ENCODE measurements at places on chromosomes 6 and 20.

DNA sequence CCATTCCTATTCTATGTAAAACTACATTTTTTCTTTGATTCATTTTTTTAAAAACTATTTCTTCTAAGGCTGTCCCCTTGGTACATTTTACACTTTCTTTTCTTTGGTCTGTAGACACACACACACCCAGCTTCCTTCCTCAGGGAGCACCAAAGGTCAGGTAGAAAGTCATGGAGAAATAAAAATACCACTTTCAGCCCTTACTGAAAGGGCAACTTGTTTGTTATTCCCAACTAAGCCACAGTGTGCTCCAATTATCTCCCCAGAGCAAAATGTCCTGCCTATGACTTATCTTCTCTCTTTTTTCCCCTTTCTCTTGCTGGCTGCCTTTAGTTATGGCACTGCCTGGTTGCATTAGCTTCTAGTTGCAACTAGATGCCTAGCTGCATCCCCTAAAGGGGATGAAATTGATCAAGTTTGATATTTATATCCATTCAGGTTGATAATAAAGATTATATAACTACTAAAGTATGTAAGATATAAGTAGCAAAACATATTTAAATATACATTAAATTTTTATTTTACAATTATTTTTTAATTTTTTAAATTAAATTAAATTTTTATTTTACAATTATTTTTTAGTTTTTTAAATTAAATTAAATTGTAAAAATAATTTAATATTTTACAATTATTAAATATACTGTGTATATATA, 21.6 kb upstream of the LRRC1 start:
- H3K4me3 ChIP-seq, result no peak overlapping the region
- no peak for DNase-seq

- peak overlapping the region; percentile 72 for H3K27ac ChIP-seq
- DNase-seq, result no peak
- H3K36me3 ChIP-seq, result no peaks in the 10 kb centered on the region
- H3K27me3 ChIP-seq, result no peaks in the 10 kb centered on the region
These were observed 19.4 kb downstream of the PKIG start for GRCh38 chr20:44601801-44602204.

- no peak overlapping the region for H3K27ac ChIP-seq
- H3K4me1 ChIP-seq, result no peaks in the 10 kb centered on the region
- no peak overlapping the region for H3K4me3 ChIP-seq
- no peaks in the 10 kb centered on the region for H3K36me3 ChIP-seq
These were observed 82.2 kb upstream of the OPRM1 start for GRCh38 chr6:153956808-153957207.

DNA sequence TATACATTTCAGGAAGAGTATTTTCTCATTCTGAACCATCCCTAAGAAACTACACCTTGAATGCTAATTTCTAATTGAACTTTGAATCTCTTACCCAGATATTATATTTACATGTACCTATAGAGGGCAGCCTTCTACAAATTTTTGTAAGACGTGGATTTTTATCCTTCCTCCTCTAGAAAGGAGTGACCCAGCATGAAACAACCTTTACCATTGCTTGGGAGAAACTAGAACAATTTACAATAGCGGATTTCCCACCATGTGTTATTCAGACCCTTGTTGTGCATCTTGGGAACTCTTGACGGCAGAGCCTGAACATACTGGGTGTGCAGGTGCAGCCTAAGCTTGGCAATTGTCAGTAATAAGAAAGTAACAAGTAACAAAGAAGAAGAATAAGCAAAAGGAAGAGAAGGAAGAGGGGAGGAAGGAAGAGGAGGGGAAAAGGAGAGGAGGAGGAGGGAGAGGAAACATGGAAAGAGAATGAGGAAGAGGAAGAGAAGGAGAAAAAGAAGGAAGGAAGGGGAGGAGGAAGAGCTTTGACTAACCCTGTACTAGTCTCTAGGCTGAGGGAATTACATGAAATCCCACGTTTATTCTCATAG, 10.8 kb upstream of the TAAR1 start:
- no peaks in the 10 kb centered on the region for H3K4me1 ChIP-seq
- H3K27ac ChIP-seq, result no peak overlapping the region
- no peak overlapping the region for H3K4me3 ChIP-seq
- H3K27me3 ChIP-seq, result no peaks in the 10 kb centered on the region
- no peaks in the 10 kb centered on the region for H3K36me3 ChIP-seq

DNA sequence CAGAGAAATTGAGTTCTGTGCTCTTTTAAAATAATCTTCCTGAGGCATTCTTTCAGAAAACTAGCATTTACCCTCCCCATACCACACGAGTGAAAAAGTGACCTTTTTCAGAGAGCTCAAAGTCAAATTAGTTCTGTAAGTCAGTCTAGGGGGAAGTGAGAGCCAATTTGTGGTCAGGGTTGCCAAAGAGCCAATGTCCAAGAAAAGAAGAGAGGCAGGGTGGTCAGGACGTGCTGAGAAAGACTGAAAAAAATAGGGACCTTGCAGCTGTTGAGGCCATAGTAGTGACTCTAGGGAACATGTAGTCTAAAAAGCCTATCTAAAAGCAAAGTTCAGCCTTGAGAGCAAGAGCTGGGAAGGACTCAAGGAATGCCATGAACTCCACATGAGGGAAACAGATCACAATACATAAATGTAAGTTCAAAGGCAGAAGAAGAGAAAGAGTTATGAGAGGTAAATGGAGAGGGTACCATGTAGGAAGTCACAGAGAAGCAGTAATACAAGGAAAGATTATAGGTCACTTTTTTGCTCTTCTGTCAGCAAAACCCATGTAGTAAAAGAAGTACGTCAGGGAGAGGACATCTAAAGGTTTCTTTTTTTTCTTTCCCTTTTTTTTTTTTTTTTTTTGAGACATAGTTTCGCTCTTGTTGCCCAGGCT, 565.1 kb upstream of the FLRT3 start:
- H3K4me3 ChIP-seq, result no peak overlapping the region
- no peaks in the 10 kb centered on the region for H3K27me3 ChIP-seq
- no peak overlapping the region for H3K27ac ChIP-seq
- no peaks in the 10 kb centered on the region for H3K4me1 ChIP-seq

DNA sequence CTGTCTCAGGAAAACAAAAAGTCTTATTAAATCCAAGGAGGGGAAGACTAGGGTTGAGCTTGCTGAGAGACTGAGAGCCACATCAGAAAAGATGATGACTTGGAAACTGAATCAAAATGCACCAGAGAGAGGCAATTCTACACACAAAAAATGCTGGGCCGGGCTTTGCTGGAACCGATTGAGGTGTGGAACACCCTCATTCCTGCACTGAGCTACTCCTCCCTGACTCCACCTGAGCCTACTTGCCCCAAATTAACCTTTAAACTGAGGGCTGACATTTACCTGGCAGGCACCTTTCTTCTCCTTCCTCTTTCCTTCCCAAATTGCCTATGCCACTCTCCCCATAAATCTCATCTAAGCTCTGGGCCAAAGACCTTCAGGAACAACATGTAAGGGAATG, 40.8 kb upstream of the MBOAT1 start:
- no peaks in the 10 kb centered on the region for H3K36me3 ChIP-seq
- H3K4me3 ChIP-seq, result no peak overlapping the region
- no peaks in the 10 kb centered on the region for H3K4me1 ChIP-seq
- H3K27me3 ChIP-seq, result no peaks in the 10 kb centered on the region

DNA sequence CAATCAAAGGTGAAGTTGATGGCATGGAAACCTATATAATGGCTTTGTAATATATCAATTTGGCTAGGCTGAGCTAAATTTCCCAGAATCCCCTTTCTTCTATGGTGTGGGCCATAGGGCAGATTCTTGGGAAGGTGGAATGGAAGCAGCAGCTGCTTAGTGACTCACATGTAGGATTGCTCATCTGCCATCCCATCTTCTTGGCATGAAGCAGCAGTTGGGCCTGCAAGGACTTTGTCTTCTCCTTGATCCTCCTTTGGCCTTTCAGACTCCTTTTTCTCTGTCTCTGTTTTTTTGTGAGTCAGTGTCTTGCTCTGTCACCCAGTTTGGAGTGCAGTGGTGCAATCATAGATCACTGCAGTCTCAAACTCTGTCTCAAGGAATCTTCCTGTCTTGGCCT, 52.6 kb upstream of the CEP162 start:
- H3K4me1 ChIP-seq, result no peaks in the 10 kb centered on the region
- no peak overlapping the region for H3K27ac ChIP-seq
- no peak for DNase-seq
- no peak overlapping the region for H3K4me3 ChIP-seq
- H3K36me3 ChIP-seq, result no peaks in the 10 kb centered on the region
